Mesangial cell (primary cell): ENCODE measurements at places on chromosomes 5 and 9. TPM values are rescaled to one million over a fixed set of nuclear protein-coding genes. Genes with fewer than 3 reads are reported as not detected.

ANKRD33B gene
- 3.4 and 7.7 TPM in 2 replicates for total RNA-seq

PCDH12 gene
- not detected in 2 replicates for total RNA-seq

CDKN2A gene
- total RNA-seq, result 36.5 and 50.0 TPM in 2 replicates

IL3 gene
- total RNA-seq, result not detected in 2 replicates

GABRP gene
- not detected in 2 replicates for total RNA-seq

CLIC3 gene
- total RNA-seq, result 16.5 and 47.4 TPM in 2 replicates

TGFBR1 gene
- 55.0 and 56.1 TPM in 2 replicates for total RNA-seq

EXOC3 gene
- 21.2 and 24.0 TPM in 2 replicates for total RNA-seq

OTP gene
- not detected in 2 replicates for total RNA-seq

PPP3R2 gene
- total RNA-seq, result not detected in 2 replicates

SHISAL2B gene
- total RNA-seq, result not detected in 2 replicates

PHF19 gene
- total RNA-seq, result 22.1 and 121 TPM in 2 replicates

FEM1C gene
- total RNA-seq, result 7.2 and 7.7 TPM in 2 replicates

PCDHGA2 gene
- total RNA-seq, result 1.1 and 4.1 TPM in 2 replicates

CXCL14 gene
- 3.3 TPM in 1 of 2 replicates, not detected in the other for total RNA-seq

PARP8 gene
- total RNA-seq, result 7.0 and 9.4 TPM in 2 replicates

MLANA gene
- not detected in 2 replicates for total RNA-seq

ARHGEF28 gene
- total RNA-seq, result 32.4 and 59.5 TPM in 2 replicates

C5orf58 gene
- not detected in 2 replicates for total RNA-seq

SLCO6A1 gene
- not detected in 2 replicates for total RNA-seq

CAMK4 gene
- 1.5 and 7.7 TPM in 2 replicates for total RNA-seq

SGCD gene
- 0.49 and 0.76 TPM in 2 replicates for total RNA-seq

OR2S2 gene
- not detected in 2 replicates for total RNA-seq

HNRNPK gene
- total RNA-seq, result 504 and 612 TPM in 2 replicates

TAS2R1 gene
- not detected in 2 replicates for total RNA-seq

TOPORS gene
- total RNA-seq, result 9.6 and 10.1 TPM in 2 replicates

EQTN gene
- not detected in 2 replicates for total RNA-seq
